Activated CD8-positive, alpha-beta T cell treated with anti-CD3 and anti-CD28 coated beads, Interleukin-2, amount 10 ng/mL, durations not matched to agents 7 days and 5 days (primary cell): ENCODE measurements at places on chromosomes 12 and 14.

- DNase-seq = no peak
Measured at GRCh38 chr14:73333031-73333430, 95.7 kb downstream of the PAPLN start.

DNA sequence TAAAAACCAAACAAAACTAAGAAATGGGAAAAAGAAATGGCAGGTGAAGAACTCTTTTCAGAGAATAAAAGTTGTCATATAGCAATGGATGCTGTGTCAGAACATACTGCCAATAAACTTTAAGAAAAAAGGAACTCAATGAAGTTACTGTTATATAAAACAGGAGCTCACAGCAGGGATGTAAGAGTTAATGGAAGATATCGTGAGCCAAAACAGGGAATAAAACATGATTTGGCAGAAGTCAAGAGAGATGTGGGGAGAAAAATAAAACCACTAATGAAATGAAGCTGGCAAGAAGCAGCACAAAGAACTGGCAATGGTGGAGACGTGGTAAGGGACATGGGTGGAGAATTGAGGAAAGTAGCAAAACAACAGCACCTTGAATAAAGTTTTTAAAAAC lies 61.0 kb downstream of the TAOK3 start:
- no peak for DNase-seq

DNA sequence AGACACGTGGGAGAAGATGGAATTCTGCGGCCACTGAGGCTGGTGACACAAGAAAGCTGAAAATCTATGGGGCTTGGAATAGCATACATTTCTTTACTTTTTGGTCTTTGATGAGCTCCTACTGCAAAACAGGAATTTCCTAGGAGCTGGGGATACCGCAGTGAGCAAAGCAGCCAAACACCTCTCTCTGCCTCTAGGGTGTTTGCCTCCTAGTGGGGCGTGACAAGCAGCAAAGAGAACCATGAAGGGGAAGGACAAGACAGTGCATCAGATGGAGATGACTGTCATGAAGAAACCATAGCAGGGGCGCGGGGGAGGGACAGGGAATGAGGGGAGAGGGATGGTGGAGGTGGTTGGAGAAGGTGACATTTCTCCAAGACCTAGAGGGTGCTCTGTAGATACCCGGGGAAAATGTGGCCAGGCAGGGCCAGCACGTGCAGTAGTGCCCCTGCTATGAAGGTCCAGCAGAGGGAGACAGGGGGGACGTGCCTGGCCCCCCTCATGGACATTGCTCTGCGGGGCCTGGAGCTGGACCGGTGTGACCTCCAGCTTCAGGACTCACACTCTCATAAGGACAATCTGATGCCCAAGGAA lies 58.6 kb downstream of the SERPINA3 start:
- DNase-seq = peak; percentile 2

DNA sequence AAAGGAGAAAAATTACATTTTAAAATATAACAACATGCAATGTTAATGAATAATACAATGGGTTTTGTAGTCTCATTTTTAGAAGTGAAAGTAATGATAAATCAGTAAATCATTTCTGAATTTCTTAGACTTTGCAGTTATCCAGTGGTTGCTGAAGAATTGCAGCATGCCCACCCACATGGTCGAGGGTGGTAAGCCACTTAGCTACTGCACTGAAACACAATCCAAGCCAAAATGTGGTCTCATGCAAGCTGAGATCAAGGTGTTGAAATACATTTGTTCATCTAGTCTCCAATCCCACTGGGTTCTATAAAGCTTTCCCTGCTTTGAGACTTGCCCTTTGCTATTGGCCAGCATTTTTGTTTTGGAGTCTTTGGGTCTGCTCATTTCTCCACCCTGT lies 247.9 kb downstream of the NELL2 start:
- DNase-seq = no peak

- no peak for DNase-seq
Measured at GRCh38 chr12:80264386-80264785, 165.0 kb downstream of the OTOGL start.

GRCh38 chr12:80802652-80803400 lies 86.1 kb downstream of the MYF5 start:
- no peak for DNase-seq

DNA sequence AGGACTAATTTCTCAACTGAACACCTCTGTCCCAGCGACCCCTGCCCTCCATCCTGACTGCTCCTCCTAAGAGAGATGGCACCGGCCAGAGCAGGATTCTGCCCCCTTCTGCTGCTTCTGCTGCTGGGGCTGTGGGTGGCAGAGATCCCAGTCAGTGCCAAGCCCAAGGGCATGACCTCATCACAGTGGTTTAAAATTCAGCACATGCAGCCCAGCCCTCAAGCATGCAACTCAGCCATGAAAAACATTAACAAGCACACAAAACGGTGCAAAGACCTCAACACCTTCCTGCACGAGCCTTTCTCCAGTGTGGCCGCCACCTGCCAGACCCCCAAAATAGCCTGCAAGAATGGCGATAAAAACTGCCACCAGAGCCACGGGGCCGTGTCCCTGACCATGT lies 756 bp downstream of the RNASE7 start:
- DNase-seq = no peak

GRCh38 chr12:11797317-11797913 lies 147.9 kb downstream of the ETV6 start:
- no peak for DNase-seq

- DNase-seq = no peak
Measured at GRCh38 chr12:65495233-65495632, 216.8 kb downstream of the MSRB3 start.

DNA sequence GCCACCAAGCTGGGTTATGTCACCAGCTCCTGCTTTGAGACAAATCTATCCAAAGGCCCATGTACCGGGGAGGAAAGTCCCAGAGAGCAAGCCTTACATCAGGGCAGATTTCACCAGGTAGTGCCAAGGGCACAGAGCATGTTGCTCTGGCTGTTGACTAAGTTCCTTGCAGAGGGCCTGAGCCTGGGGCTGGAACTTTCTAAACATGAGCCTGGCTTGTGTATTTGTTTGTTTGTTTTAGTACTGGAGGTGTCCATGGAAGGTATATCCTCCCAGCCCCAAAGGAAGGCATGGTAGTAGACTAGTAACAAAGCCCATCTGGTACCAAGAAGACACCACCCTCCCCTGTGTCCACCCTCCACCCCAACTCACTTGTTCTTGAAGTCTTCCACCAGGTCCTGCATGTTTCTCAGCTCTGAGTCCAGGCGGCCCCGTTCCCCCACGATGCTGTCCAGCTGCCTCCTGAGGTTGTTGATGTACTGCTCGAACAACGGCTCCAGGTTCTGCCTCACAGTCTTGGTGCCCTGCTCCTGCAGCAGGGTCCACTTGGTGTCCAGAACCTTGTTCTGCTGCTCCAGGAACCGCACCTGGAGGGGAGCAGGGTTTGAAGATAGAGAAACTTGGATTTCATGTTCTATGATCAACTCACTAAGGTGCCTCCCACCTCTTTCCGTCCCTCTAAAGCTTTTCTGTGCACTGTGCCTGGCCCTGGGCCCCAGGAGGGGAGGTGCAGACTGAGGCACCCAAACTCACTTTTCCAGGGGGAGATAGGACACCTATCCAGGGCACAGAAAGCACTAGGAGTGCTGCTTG lies 1.4 kb downstream of the KRT5 start:
- DNase-seq = peak; percentile 14

- peak; percentile 51 for DNase-seq
Measured at GRCh38 chr12:92928421-92928961, 604 bp downstream of the EEA1 start.

- DNase-seq = no peak
Measured at GRCh38 chr12:11669348-11669747, 19.9 kb downstream of the ETV6 start.

DNA sequence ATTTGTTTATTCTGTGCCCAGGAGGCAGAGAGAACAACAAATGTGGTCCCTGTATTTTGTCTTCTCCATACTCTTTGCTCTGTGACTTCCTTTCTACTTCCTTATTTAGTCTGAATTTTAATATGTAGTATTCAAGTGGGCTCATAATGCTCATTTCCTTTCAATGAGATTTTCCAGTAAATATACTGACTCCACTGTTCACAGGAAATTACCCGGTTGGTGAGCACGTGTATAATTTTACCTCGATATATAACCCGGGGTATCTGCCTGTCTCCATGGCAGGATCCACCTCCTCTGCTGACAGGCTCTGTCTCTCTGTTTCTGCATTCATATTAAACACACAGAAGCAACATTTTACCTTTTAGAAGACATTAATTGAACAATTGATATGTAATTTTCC lies 166.0 kb downstream of the SLC38A4 start:
- no peak for DNase-seq

DNA sequence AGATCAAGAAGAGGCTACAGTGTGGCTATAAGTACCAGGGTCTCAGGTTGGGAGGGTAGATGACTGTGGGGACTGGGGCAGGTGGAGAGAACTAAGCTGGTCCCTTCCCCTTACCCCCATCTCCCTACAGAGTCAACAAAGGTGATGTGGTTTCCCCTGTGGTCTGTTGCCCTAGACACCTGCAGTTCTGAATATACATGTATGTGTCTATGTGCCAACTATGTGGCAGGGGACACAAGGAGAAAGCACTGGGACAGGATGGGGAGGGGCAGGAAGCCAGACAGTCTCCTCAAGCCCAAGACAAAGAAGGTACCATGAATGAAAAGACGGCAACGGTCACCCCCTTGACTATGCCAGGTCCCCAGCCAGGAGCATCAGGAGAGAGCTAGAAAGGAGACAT lies 4.5 kb upstream of the HDAC7 start:
- peak; percentile 59 for DNase-seq

GRCh38 chr12:46516238-46516932 lies 143.8 kb upstream of the SLC38A2 start:
- DNase-seq = no peak

DNA sequence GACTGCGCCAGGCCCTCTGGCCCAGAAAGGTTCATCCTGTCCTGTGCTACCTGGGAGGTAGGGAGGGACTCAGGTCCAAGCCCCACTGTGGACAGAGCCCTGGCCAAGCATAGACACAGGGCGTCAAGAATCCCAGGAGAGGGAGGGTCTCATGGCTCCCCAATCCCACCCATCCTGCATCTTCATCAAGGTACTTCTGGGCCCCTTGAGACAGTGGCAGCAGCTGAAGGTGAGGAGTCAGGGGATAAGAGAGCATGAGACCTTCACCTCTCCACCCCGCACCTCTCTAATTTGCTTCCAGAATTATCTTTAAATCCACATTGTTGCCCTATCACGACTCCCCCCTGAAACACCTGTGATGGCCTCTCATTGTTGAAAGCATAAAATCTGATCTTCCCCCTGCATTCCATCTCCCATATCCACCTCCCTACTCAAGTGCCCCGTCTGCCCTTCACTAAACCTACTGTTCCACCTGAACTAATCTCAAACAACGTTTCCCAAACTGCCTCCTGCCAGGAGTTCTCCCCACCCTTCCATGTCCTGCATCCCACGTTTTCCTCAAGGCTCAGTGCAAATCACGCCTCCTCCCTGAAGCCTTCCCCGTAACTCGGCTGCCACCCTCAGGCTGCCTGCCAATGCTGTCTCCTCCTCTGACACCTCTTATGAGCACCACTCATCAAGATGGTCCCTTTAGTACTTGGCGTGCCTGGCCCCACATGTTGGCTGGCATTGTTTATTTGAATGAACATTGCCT lies 27.1 kb downstream of the KRT18 start:
- DNase-seq = no peak

- no peak for DNase-seq
Measured at GRCh38 chr12:51265024-51265423, 5.2 kb downstream of the SMAGP start.

DNA sequence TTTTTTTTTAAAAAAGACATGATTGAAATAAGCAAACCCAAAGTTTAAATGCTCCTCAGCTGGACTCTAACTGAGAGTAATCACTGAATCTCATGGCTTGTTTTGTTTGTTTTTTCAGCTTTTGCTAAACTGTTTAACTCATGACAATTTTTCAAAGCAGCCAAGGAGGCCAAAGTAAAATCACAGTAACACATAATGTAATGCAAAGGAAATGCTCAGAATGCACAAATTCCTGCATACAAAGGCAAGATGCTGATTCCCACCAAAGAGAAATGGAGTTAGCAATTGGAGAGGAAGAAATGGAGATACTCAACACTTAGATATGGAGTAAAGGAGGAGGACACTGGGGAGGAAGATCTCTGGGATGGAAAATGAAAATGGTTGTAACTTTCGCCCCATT lies 126.2 kb upstream of the SOX5 start:
- no peak for DNase-seq

DNA sequence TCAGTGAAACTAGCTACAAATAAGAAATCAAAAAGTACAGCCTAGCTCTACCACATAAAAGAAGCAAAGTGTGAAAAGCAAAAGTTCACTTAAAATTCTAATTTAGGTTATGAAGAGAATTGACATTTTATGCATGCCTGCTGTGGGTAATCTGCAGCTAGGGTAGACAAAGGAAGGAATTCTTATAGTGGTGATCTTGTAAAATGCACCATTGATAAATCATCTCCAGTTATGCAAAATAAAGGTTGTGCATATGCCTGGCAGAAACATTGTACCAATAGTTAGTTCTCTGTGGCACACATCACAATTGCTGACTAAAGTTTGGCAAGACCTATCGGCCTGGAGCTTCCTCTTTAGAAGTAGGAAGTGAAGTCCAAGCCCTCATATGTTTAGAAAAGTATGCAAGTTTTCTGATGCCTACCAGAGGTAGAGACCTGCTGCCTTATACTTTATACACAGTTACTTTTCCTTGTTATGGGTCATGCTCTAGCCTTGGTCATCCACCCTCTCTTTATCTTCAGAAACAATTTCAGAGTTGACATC lies 78.3 kb downstream of the TSHR start:
- no peak for DNase-seq

DNA sequence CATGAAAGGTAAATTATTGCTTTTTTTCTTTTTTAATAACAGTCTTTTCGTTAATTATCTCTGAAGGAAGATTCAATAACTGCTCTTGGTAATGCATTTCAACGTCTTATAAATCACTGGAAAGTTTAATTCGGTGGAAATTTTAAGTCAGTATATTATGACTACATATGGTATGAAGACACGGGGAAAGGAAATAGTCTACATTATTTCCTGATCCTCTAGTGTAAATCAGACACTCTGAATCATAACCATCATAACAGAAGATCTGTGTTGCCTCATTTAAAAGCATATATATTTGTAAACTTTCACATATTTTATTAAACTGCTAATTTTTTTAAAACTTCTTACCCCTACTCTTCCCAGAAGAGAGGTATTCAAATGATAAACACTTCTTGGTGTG lies 53.7 kb downstream of the EFCAB11 start:
- no peak for DNase-seq
